ENCODE measurements at places on chromosomes 4 and X.
A peak's percentile ranks its signal among the peaks of the same experiment; 100 is the strongest.

DNA sequence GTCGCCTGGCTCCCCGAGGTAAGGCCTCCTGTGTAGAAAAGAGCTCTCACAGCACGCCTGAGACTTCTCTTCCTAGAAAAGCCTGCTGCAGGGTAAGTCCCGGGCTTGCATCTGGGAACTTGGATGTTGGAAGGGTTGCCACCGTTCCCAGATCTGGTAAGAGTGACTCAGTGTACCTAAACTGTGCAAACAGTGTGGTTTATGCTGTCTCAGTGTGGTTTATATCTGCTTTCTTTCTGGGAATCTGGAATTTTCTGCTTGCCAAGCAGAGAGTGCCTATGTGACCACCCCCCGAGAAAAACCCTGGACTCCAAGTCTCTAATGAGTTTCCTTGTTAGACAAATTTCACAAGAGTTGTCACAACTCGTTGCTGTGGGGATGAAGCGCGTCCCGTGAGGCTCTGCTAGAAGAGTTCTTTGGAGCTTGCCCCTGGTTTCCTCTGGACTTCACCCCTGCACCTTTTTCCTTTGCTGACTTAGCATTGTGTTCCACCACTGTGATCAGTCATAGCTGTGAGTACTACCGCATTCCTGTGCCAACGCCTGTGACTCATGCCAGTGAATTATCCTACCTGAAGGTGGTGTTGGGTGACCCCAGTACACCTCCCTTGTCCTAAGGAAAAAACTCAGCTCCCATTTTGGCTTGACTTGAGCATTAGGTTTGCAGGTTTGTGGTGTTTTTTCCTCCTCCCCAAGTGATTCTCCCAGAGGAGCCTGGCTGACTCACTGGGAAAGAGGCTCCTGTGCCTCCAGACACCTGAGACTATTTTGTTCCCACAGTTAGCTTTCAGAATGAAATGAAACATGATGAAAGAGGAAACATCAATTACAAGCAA, 14.5 kb downstream of the SLC2A9 start:
- DNase-seq, result peak; percentile 60

DNA sequence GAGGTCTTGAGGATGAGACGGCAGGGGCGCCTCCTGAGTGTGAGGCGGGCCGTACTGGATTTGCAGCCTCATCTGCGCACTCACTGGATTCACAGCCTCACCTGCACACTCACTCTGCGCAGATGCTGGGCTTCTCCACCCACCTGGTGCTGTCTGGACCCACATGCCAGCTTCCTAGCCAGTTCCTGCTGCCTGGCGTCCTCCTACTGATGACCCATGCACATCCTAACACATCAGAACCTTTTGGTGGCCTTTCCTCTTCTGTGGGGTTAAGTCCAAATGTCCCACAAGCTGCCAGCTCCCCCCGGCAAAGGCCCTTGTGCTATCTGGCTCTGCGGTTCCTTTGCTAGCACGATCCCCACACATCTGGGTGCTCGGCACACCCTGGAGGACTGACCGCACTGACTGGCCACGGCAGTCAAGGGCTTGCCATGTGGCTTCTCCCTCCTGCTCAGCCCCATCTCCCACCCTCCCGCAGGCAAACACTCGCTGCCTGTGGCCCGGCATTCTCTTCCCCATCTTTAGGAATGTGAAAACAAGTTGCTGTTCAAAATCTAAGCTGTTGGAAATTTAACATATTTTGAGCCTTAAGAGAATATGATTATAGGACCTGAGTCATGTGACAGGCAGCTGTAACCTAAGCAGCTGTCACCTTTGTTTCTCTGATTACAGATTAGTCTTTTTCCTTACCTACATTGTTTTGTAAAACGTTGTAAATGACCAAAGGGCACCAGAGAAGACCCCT, 39.4 kb upstream of the AFAP1 start:
- DNase-seq, result no peak

GRCh38 chrX:19867411-19867732, 20.0 kb downstream of the SH3KBP1 start:
- DNase-seq, result no peak

DNA sequence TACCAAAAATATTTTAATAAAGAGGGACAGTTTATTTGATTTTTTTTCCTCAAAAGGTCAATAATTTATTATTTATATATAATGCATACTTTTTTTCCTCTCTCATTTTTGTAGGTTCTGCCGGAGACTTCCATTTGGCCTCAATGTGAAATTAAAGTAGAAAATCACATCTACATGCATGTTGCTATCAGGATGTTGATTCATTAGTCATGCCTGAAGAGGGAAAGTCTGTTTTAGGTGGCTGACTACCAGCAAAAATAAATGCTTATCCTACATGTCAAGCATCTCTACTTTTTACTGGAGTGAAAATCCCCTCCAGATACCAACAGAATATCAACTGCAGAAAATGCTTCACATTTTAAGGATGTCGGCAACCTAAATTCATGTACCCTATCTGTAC, 41.5 kb downstream of the KIAA0232 start:
- DNase-seq, result no peak

DNA sequence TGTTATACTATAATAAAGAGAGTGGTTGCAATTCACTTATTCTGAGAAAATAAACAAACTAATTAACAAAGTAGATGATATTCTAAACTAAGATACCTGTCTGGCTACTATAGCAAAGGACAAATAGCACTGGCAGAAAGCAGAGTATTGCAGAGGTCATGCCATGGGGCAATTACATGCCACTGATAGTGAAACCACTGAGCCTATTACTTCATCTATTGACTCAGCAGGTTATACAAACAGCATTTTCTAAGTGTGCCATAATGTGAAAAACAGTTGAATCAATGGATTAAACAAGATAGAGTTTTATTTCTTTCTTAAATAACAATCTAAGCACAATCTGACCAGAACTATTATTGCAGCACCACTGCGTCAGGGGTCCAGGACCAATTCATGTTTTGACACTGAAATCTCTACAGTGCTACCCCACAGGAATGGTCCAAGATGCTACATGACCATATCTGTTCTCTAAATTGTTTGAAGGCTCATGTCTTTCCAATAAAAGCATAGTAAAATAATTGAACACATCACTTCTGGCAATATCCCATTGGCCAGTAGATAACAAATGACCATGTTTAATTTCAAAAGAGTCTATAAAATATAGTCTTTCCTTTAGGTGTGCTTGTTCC, 389.5 kb upstream of the GRID2 start:
- DNase-seq, result no peak

- DNase-seq, result no peak
Measured at GRCh38 chrX:138651494-138651893, 60.0 kb downstream of the FGF13 start.

All from psoas muscle (tissue), 8 donors.